ENCODE measurements at places on chromosomes 16 and 17. TPM values are rescaled to one million over a fixed set of nuclear protein-coding genes. Genes with fewer than 3 reads are reported as not detected.

DNA sequence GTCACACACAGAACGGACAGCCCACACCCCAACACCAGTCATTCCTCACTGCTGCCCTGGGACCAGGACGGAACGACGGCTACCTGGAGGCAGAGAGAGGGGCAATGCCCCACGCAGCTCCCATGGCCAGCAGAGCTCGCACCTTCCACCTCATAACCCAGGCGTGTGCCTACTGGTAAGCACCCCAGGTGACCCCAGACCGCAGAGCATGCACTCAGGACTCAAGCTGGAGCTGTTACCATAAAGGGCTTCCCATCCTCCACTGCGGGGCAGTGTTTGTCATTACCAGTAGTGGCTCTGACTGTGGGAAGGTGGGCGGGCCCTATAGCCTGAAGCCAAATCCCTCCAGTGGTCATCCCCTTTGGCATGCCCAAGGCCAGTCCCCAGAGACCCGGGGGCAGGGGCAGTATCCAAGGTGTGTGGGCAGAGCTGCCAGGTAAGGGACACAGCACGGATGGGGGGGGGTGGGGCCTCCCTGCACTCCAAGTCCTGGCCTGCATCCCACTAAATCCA, 4.7 kb upstream of the BCAR1 start:
- no peak for DNase-seq

KRTAP9-4 gene
- not detected for total RNA-seq

DNA sequence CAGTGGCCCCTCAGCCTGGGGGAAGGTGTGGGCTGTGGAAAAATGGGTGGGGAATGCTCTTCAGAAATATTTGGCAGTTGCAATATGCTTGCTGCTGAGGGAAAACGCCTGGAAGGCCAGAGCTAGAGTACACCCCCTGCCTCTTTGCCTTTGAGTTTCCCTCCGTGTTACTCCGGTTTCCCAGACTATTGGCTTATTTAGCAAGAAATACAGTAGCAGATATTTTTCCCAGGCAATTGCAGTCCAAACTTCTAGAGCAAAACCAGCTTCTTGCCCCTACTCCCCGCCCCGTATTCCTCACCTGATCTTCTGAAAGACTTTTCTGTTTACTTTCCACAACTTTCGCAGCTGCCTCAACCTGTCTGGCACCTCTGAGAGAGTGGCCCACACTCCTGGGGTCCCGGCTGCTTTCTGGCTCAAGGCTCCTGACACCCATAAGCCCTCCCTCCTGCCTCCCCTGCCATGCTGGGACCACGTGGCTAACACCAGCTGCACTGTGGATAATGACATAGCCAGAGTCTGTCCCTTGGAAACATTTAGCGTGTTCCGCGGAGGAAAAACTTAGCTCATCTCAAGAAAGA, 45.8 kb upstream of the HELZ start:
- DNase-seq: no peak

- DNase-seq: no peak
Observed at GRCh38 chr16:22027633-22028032, 19.7 kb downstream of the MOSMO start.

GRCh38 chr17:8324923-8325322, 14.7 kb upstream of the ODF4 start:
- DNase-seq: no peak

TGFB1I1 gene
- 37.5 TPM for total RNA-seq

DNA sequence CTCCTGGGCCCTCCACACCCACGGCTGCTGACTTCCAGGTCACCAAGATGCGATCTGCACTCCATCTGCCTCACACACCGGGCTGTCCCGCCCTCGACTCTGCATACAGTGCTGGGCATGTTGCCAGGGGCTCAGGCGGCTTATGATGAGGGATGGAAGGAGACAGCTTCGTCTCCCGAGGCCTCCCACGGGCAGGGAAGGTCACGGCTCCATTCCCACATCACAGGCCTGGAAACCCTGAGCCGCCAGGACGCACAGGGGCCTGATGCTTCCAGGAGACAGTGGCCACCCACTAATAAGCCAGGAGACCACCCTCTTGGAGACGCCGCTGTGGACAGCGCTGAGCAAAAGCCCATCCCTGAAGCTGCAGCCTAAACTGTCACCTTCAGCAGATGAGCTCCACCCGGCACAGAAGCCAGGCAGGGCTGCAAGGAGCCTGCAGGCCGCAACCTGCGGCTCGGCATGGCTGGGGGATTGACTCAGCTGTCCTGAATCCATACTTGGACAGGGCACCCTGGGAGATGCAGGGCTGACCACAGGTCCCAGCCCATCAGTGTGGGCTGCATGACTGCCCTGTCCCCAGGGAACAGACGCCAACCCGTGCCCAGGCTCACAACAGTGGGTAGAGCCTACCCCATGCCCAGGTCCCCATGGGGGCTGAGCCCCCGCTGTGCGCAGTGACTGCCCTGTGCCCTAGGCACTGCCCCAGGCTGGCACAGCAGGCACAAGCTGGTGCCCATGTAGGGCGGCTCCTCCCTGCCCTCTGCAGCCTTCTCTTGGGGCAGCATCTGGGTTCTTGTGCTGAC, 34.4 kb downstream of the SLC7A5 start:
- DNase-seq: no peak

- no peak for DNase-seq
Observed at GRCh38 chr17:43135454-43135819, 10.3 kb upstream of the BRCA1 start.

FBXO39 gene
- not detected for total RNA-seq

- no peak for DNase-seq
Observed at GRCh38 chr16:61681124-61681523, 355.1 kb downstream of the CDH8 start.

DNA sequence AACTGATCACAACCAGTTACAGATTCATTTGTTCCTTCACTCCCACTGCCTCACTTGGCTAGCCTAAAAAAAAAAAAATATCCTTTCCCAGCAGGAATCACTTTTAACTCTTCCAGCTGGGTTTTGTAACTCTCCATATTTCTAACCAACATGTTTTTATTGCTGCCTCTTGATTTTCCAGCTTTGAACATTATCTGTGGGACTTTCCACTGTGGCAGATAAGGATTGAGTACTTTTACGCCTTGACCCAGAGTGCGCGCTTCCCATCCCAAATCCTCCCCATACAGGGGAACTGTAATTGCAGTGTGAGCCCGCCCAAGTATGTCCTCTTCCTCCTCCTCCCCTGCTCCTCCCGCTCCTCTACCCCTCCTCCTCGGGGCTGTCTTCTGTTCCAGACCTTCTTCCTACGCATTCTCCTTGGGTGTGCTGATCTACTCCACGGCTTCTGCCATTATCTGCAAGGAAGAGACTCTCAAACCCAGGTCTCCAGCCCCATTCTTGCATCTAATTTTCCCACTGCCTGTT, 43.4 kb downstream of the CYB5D2 start:
- DNase-seq: no peak

YPEL3 gene
- 23.1 TPM for total RNA-seq

DNA sequence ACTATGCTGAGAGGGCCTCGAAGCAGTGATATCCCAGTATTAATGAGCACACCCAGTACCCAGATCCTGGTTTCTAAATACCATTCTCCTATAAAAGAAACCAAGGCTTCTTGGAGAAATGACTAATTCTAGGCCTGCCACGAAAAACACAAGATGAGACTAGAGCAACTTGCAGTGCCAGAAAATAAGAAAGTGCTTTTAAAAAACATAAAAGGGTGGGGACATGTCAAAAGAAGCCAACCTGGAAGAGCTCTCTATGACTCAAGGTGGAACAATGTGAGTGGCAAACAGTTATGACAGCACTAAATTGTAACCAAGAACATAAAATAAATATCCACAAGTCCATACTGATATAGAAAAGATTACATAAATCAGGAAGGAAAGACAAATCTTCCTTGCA, 153.2 kb upstream of the KCNJ18 start:
- peak; percentile 62 for DNase-seq

DNA sequence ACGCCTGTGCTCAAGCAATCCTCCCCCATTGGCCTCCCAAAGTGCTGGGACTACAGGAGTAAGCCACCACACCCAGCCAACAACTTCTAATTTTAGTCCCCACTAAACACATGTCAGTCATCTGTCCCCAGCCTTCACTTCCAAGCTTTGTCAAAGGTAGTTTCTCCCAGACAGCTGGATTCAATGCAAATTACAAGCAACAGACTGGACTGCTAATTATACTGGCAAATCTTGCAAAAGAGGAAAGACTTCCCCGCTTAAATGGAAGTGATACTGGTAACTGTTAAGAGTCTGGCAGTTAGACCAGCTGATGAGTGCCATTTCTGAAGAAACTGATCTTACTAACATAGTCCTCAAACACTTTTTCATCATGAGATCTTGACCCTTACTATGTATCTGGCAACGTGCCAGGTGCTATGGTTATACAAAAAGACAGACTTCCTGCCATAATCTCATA, 8.2 kb upstream of the GGA2 start:
- no peak for DNase-seq

GRCh38 chr16:61937646-61938045, 98.6 kb downstream of the CDH8 start:
- DNase-seq: no peak

DNA sequence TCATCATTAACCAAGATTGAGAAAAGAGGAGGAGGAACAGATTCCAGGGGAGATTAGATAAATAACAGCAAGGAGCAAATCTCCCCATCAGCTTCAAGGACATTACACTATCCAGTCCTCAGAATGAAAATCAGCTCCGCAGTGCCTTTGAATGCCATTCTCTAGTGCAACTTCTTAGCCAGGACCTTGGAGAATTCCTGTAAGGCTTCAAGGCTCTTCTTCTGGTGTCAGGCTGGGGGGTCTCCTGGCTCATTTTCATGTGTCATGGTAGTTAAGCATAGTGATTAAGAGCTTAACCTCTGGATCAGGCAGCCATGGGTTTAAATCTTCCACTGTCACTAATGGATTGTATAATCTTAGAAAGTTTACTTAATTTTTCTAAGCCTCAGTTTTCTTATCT, 137.3 kb upstream of the CCL2 start:
- no peak for DNase-seq

IFI35 gene
- 256 TPM for total RNA-seq

DNA sequence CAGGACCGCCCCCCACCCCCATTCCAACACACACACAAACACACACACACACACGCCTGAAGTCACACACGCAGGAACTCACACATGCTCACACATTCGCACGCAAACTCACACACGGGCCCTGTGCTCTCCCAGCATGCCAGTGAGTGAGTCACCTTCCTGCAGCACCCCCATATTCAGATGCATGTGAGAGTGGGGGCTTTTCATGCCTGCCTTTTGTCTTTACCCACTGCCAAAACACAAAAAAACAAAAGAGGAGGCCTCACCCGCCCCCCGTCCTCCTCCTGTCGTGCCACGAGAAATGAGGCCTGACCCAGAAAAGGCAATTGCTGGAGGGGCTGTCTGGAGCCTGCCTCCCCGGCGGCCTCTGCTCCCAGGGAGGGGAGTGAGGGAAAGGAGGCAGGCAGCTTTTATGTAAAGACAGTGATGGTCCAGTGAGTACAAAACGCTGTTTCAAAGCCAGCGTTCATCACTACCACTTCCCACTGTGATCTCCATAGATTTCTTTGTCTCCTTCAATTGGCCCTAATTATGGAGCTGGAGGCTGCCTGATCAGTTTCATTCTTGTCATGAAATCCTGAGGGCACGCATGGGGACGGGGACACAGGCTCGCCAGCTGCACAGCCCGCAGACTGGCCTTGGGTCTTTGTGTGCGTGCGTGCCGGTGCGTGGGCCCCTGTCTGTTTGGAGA, 29.5 kb upstream of the GSE1 start:
- peak; percentile 81 for DNase-seq

DNA sequence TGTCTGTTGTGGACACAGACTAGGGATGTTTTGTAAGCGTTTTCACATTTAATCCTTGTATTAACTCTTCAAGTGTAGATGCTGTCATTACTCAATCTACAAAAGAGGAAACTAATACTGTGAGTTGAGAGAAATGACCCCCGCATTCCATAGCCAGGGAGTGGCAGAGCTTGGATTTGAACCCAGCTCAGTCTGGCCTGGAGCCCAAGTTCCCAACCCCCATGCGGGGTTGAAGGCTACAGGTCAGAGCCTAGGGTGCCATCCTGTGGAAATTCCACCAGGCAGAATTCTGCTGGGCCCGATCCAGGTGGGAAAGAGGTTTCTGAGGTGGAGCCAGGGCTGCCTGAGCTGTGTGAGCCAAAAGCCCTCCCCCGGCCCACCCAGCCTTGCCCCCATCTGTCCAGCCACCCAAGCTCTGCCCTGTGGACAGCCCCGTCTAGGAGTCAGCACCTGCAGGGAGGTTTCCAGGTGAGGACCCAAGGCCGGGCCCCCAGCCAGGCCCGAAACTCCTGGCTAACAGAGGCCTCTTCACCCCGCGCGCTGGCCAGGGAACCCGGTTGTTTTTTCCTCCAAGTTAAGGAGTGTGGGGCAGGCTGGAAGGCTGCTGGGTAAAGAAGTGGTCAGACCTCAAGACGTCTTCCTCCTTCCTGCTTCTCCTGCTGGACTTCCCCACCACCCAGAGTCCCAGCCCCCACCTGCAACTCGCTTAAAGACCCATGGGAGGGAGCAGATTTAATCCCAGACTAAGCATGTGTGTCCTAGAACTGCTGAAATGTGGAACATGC, 5.7 kb downstream of the MMP15 start:
- no peak for DNase-seq

GRCh38 chr17:49555495-49556222, 20.0 kb upstream of the NXPH3 start:
- DNase-seq: no peak

KRT9 gene
- total RNA-seq: not detected

DNA sequence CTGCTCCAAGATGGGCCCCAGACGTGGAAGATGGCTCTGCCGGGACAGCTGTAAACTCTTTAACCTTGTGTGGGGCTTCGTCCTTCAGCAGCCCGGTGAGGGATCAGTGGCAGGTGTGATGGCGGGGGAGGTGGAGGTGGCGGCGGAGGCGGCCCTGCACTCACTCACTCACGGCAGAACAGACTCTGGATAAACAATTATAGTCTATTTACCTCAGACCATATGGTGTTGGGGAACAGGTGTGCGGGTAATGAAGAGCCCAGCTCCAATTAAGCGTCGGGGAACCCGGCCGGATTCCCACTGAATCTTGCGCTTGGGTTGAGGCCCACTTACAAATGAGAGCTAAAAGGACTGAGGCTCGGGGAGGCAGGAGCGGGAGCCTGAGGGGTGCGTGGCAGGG, 104.3 kb upstream of the SDK2 start:
- DNase-seq: no peak

GRCh38 chr17:2395258-2396181, 5.3 kb downstream of the MNT start:
- peak; percentile 27 for DNase-seq

DNA sequence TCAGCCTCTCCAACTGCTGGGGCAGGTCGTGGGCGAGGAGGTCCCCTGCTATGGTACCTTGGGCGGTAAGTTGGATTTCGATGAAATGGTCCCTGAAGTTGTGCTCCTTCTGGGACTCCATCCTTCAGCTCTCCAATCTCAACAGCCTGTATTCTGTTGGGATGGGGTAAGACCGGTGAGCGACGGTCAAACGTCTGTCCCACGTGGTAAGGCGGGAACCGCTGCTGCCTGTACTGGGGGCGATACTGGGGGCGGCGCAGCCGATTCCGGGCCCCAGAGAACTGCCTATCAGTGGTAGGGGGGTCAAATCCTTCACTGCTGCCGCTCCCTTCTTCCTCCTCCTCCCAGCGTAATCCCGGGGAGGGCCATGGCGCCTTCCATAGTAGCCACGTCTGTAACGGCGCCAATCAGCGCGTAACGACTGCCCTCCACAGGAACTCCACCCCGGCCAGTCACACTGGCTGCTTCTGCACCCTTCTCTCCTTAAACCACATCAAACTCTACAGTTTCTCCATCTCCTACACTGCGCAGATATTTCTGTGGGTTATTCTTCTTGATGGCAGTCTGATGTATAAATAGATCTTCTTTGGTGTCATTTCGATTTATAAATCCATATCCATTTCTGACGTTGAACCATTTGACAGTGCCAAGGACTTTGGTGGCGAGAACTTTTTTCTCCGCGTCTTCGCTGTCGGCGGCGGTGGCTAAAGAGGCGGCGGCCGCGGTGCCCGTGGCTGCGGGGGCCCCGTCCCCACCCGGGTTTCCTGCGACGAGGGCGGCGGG, 41.1 kb downstream of the AHSP start:
- no peak for DNase-seq

CNTD1 gene
- not detected for total RNA-seq
